ENCODE measurements at places on chromosomes 5 and 9.

DNA sequence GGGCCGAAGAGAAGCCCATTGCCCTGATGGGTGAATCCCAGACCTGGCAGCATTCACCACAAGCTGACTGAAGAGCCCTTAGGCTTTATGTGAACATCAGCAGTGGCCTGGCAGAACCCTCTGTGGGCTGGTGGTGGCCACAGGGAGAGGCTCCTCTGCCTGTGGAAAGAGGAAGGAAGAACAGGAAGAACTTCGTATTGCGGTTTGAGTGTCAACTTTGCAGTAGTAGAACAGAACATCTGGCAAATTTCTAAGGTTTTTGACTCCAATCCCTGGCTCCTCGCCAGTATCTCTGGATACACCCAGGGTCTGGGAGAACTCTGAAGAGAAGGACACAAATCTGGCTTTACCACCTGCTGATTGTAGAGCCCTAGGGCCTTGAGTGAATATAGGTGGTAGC lies 356.4 kb upstream of the GRAMD2B start:
- DNase-seq = no peak

DNA sequence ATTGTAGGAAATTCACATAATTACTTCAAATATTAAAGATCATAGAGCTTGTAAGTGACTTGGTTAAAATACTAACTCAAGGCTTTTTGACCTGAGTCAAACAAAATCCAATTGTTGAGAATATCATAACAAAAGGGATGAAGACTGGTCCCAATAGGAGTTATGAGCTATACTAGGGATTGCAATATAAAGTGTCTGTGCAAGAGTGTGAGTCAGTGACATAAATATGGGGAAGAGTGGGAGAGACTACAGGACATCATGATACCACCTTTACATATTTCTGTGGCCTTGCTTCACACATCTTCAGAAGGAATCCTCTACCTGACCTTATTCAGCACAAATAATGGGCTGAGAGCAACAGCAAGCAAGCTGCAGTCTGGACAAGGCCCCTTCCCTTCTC lies 180.9 kb upstream of the SLC24A2 start:
- DNase-seq = no peak

- DNase-seq = no peak
Observed at GRCh38 chr9:113541019-113541900, 77.7 kb downstream of the RGS3 start.

DNA sequence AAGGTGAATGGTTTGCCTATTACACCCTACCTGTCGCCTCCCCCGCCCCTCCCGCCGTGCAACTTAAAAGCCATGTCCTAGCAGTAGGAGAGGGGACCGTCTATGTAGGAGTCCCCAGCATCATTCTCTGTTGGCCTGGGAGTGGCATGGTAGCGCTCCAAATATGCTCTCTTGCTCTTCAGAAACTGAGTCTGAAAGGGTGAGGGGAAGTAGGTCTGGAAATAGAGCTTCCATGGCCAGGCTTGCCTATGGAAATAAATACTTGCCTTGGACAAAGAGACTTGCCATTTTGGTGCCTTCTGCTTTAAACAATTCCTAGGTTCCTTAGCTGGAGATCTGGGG lies 1.4 kb downstream of the RGS7BP start:
- DNase-seq = no peak

- DNase-seq = no peak
Observed at GRCh38 chr9:127022913-127023660, 99.3 kb downstream of the ANGPTL2 start.

GRCh38 chr9:87036506-87036905 lies 89.2 kb upstream of the GAS1 start:
- DNase-seq = no peak

GRCh38 chr5:73321757-73322436 lies 126.7 kb downstream of the FOXD1 start:
- no peak for DNase-seq

- no peak for DNase-seq
Observed at GRCh38 chr9:134895908-134896833, 15.6 kb downstream of the FCN2 start.

DNA sequence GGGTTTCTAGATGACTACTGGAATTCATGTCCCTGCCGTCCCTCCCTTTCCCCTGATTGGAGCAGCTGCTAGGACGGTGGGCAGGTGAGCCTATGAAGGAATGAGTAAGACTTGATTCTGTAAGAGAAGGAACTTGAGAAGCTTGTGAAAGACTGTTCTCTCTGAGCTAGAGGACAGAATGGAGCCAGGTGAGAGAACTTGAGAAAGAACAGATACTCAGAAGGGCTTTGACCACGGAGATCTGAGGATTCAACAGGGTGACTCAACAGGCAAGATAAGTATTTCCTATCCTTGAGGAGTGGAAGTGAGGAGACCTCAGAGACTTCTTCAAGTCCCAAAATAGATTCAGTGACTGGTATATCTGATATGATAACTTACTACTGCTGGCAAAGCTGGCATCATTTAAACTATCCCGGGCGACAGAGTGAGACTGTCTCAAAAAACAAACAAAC lies 41.9 kb downstream of the HSDL2 start:
- DNase-seq = no peak

DNA sequence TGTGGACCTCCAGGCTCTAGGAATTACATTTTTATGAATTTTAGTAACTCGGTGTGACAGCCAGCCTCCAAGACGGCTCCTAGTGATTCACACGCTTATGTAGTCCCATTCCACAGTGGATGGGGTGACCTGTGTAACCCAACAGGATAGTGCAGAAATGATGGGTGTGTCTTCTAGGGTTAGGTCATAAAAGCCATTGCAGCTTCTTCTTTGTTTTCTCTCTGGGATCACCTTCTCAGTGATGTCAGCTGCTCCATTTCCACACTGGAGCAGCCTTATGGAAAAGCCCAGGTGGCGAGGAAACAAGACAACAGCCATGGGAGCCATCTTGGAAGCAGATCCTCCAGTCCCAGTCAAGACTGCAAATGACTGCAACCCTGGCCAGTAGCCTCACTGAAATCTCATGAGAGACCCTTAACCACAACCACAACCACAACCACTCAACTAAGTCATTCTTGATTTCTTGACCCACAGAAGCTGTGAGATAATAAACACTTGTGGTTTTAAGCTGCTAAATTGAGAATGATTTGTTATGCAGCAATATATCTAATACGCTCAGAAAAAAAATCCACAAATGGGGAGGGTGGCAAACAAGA lies 5.1 kb upstream of the GNPDA1 start:
- DNase-seq = no peak

DNA sequence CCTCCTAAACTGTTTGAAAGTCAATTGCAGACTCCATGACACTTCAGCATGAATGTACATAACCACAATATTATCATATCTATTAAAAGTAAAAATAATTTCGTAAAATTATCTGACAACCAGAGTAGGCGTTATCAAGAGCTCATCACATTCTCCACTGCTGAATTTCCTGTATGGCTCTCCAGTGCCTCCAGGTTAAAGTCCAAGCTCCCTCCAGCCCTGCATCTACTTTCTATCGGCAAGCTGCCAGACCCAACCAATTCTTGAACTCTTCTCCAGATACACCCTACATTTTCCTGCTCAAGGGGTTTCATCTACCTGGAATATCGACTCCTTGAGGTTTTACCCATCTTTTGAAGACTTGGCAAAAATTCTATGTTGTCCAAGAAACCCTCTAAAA lies 74.5 kb upstream of the TBC1D2 start:
- no peak for DNase-seq

GRCh38 chr9:26158631-26159150 lies 480.4 kb upstream of the TUSC1 start:
- no peak for DNase-seq

- DNase-seq = no peak
Observed at GRCh38 chr9:1606253-1606652, 408.9 kb upstream of the SMARCA2 start.

- DNase-seq = no peak
Observed at GRCh38 chr9:108282872-108283271, 572.9 kb downstream of the ACTL7B start.

DNA sequence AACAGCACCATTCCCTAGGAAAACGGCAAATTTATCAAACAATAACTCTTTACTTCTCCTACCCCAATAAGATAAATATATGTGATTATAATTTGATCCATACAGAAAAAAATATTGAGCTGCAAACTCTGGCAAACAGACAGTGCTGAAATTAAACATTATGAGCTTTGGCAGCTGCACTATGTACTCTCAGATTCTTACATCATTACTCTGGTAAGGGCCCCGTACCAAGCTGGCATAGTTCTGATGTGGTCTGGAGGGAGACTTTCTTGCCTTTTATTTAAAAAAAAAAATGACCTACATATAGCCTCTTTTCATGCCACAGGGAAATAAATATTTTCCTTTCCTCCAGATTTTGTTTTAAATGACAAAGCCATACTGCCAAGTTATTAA lies 95.0 kb downstream of the NR6A1 start:
- DNase-seq = no peak

- no peak for DNase-seq
Observed at GRCh38 chr5:42285230-42285629, 138.0 kb upstream of the GHR start.

DNA sequence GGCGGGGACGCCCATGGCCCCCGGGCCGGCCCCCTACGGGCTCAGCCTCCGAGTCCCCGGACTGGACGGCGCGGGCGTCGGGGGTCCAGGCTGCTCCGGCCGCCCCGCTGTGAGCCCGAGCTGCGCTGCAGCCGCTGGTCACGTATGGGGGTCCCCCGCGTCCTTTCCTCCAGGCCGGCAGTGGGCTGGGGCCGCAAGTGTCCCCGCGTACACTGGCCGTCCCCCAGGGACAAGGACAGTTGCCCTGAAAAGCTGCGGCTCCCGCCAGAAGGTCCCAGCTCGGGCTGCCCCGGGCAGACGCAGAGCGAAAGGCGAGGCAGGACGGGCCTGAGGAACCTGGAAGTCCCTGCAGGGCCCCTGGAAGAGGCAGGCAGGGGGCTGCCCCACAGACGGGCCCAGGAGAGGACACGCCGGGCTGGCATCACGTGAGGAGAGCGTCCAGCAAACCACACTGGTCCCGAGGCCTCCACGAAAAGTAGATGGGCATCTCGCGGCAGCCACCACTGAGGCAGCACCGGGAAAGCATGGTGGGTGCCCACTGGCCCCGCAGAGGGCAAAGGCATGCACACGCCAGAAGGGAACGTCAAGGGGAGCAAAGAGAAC lies 3.3 kb upstream of the NKD2 start:
- no peak for DNase-seq

DNA sequence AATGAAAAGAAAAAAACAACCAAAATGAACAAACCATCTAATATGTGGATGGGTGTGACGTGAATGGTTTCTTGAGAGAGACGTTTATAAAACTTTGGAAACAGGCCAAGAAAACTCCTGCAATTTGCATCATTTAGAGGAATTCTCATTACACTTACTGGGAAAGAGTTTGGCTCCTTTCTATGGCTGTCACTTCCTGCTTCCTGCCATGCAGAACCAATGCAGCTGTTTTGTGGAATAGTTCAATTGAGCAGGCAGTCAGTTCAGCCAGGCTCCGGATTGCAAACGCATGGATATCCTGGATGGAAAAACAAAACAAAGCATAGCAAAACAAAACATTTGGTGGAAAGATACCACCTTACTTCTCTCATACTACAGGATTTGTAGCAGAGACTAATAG lies 36.6 kb downstream of the FAM114A2 start:
- no peak for DNase-seq
